ENCODE measurements at places on chromosomes 2 and 18.

DNA sequence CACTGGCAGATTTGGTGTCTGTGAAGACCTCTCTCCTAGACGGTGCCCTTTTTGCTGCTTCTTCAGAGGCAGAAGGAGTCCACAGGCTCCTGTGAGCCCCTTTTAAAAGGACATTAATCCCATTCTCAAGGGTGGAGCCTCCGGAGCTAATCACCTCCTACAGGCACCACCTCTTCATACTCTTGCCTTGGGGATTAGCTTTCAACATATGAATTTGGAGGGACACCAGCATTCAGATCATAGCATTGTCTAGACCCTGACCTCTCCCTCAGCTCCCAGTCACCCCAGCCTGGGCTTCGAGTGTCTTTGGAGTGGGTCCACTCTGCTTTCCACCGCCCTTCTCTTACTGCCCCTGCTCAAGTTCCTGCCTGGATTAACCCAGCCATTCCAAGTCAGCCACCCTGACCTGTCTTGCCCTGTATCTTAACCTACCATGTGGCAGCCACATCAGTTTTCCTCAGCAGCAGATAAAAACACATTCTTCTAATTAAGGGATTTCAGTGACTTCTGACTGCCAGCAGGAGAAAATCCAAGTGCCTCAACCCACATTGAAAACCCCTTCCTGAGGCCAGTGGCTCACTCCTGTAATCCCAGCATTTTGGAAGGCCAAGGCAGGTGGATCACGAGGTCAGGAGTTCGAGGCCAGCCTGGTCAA, 6.1 kb upstream of the NCL start:
- no peak for DNase-seq

GRCh38 chr18:6374935-6375529, 39.7 kb downstream of the L3MBTL4 start:
- no peak for DNase-seq

DNA sequence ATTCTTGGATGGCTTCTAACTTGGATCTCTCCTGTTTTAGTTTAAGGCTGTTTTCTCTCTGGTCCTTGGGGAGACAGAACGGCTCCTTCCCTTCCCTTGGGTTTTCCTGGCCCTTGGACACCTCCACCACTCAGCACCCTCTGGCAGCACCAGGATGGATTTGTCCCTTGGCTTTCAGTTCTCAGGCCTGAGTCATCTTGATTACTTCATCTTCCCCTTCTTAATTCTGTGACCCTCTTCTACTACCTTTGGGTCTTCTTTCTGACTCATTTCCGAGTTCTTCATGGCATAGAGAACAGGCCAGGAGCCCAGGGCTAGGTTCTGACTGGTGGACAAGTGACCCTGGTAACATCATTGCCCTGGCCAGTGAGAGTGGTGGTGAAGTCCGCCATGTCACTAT, 14.9 kb downstream of the IGFBP2 start:
- DNase-seq: no peak

DNA sequence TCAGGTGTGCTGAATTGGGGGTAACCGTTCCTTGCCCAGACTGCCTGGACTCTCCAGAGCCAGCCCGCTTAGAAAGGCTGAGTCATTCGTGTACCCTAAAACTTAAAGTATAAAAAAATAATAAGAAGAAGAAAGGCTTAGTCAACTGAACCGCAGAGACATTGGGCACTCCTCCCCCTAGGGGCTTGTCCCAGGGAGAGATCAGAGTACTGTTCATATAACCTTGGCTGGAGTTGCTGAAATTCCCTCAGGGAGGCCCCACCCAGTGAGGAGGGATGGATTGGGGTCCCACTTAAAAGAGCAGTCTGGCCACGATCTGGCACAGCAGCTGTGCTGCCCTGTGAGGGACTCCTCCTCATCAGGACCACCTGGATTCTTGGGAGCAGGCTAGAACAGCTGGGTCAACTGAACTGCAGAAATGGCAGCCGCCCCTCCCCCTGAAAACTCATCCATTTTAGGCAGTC, 37.2 kb downstream of the ANKRD12 start:
- DNase-seq: no peak

GRCh38 chr2:134217351-134217750, 36.5 kb upstream of the MGAT5 start:
- DNase-seq: no peak
